Activated naive CD8-positive, alpha-beta T cell treated with anti-CD3 and anti-CD28 coated beads, Interleukin-2, amount 10 ng/mL, durations not matched to agents 7 days and 5 days (primary cell): ENCODE measurements at places on chromosomes 11 and 22. TPM values are rescaled to one million over a fixed set of nuclear protein-coding genes. Genes with fewer than 3 reads are reported as not detected.
A peak's percentile ranks its signal among the peaks of the same experiment; 100 is the strongest.

- no peaks in the 10 kb centered on the region for H3K4me1 ChIP-seq
- no peak overlapping the region for H3K27ac ChIP-seq
- no peak for DNase-seq
- H3K4me3 ChIP-seq: no peak overlapping the region
- H3K36me3 ChIP-seq: no peaks in the 10 kb centered on the region
Observed at GRCh38 chr11:122179961-122180834, 64.2 kb upstream of the BLID start.

DNA sequence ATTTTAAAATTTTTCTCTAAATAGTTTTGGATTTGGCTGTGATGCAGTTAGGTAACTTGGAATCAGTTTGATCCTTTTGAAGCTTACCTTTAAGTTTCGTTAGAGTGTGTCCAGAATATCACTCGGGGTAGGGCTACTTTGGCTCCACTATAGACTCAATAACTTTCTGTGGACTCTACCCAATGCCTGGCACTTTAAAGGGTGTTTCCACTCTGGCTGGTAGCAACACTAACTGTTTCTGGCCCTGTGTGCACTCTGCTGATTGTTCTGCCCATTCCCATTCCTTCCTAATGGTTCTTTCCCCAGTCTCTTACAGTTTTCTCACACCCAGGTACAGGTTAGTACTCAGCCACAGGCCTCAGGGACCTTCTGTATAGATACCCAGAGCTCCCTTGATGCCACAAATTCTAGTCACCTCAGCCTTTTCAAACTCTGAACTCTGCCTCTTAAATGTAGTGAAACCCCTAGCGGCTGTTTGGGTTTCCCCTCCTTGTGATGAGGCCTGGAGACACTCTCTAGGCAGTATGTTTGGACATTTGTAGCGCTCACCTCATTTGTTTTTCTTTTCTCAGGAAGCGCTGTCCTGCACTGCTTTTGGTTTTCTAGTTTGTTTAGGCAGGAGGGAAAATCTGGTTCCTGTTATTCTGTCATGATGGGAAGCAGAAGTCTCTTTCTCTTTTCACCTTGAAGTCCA is 16.8 kb downstream of the CUL5 start:
- peaks cover 3% of the 10 kb centered on the region for H3K4me1 ChIP-seq
- no peak overlapping the region for H3K27ac ChIP-seq
- H3K4me3 ChIP-seq: no peak overlapping the region
- peaks cover 20% of the 10 kb centered on the region for H3K36me3 ChIP-seq
- DNase-seq: no peak

- H3K27me3 ChIP-seq: peaks cover 4% of the 10 kb centered on the region
- no peak overlapping the region for H3K27ac ChIP-seq
- H3K36me3 ChIP-seq: no peaks in the 10 kb centered on the region
Observed at GRCh38 chr11:57444362-57445121, 15.8 kb upstream of the RTN4RL2 start.

DNA sequence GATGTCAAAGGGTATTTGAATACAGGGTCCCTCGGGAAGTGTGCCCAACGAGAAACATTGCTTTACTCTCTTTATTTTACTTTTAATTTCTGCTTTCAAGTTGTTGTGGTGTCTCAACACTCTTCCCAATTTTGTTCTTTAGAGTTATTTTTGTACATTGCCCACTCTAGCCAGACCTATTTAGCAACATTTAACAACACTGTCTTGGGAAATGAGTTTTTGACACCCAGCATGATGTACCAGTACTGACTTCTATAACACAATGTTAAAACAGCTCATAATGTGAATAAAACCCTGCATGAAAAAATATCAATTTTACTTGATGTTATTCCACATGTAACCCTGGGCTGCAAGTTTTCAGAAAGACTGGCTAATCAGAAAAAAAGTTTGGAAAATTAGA is 350.2 kb upstream of the PITPNB start:
- H3K27ac ChIP-seq: no peak overlapping the region
- no peaks in the 10 kb centered on the region for H3K36me3 ChIP-seq
- H3K4me1 ChIP-seq: no peaks in the 10 kb centered on the region
- H3K27me3 ChIP-seq: no peaks in the 10 kb centered on the region
- DNase-seq: no peak
- no peak overlapping the region for H3K4me3 ChIP-seq

GRCh38 chr11:42779555-42779954 is 532.2 kb upstream of the API5 start:
- H3K27me3 ChIP-seq: no peaks in the 10 kb centered on the region
- H3K36me3 ChIP-seq: no peaks in the 10 kb centered on the region
- no peak overlapping the region for H3K27ac ChIP-seq
- no peaks in the 10 kb centered on the region for H3K4me1 ChIP-seq
- DNase-seq: no peak

- no peaks in the 10 kb centered on the region for H3K27me3 ChIP-seq
- peaks cover 3% of the 10 kb centered on the region for H3K4me1 ChIP-seq
- H3K27ac ChIP-seq: no peak overlapping the region
- no peak overlapping the region for H3K4me3 ChIP-seq
- DNase-seq: no peak
- no peaks in the 10 kb centered on the region for H3K36me3 ChIP-seq
Observed at GRCh38 chr22:46636221-46637002, 16.2 kb downstream of the GRAMD4 start.

DNA sequence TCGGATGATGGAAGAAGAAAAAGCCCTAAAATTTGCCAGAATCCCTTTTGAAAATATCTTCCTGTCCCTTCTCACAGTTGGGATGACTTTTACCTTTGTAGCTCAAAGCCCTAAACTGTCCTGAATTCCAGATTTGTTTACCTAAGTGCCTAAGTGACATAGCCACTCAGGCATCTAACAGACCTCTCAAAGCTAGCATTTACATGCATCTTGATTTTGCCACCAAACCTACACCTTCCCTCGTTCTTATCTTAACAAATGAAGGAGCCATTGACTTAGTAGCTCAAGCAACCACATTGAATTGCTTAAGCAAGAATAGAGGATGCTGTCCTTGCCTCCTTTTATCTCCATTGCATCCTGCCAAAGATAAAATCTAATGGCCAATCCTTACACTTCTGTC is 198.4 kb upstream of the NTM start:
- no peaks in the 10 kb centered on the region for H3K27me3 ChIP-seq
- H3K27ac ChIP-seq: no peak overlapping the region
- H3K4me3 ChIP-seq: no peak overlapping the region

GRCh38 chr11:70925238-70925637 is 327.1 kb downstream of the SHANK2 start:
- H3K27me3 ChIP-seq: no peaks in the 10 kb centered on the region
- no peaks in the 10 kb centered on the region for H3K36me3 ChIP-seq
- H3K4me3 ChIP-seq: no peak overlapping the region

DNA sequence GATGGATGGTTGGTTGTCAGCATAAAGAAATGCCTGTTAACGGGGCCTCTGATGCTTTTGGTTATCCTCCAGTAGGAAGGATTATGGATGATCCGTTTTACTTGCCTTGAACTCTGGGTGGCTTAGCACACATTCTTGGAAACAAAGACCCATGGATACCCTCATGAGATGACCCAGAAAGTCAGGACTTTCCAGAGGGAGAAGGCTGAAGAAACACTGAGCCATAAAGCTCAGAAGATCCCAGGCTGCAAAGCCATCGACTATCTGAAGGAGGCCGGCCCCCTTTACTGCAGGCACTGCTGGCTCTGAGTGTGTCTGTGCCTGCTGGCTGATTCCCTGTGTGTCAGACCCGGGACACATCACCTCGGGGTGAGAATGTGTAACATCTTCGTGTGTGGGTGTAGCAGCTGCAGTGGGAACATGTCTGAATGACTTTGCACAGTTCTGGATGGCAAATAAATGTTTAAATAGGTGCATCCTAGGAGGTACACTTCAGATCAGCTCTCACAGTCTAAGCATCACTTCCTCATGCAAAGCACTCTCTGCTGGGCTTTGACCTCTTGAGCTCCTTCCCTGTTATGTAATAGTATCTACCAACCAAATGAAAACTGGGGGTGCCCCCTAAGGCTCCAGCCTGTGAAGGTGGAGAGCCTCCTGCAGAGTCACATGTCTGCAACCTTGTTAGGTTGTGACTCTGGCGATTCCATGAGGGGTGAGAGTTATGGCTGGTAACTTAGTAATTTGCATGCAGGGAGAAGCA is 1084.9 kb downstream of the TBC1D22A start:
- H3K36me3 ChIP-seq: no peaks in the 10 kb centered on the region
- no peak overlapping the region for H3K4me3 ChIP-seq
- DNase-seq: no peak
- H3K27ac ChIP-seq: no peak overlapping the region
- H3K4me1 ChIP-seq: no peaks in the 10 kb centered on the region

DNA sequence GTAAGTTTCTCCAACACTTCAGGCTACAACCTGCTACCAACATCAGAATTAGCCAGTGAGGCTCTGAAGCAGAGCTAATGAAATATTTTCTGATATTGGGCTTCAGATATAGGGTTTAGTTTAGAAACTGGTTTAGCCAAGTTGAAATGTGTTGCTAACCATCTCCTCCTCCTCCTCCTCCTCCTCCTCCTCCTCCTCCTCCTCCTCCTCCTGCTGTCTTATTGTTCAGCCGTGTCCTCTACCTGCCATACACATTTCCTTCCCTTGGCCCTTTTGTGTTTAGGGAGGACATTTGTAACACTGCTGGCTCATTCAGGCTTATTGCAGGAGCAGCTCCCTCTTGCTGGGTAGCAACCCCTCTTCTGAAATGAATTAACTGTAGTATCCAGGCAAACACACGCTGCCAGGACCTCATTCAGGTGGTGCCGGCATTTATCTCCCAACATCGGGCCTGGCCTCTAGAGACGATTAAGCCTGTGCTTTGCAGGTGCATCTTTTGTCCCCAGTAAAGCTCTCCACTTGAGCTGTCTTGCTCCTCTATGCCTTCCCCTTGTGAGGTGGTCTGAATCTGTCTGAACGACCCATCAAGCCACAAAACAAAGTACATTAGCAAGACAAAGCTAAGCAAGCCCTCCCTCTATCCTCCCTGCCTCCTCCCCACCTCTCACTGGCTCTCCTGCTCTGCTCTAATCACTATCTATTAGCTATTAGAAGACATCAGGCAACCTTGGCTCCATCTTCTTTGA is 82.9 kb downstream of the KCNJ1 start:
- peak overlapping the region; percentile 47 for H3K27ac ChIP-seq
- H3K27me3 ChIP-seq: no peaks in the 10 kb centered on the region
- no peak overlapping the region for H3K4me3 ChIP-seq
- DNase-seq: no peak
- H3K36me3 ChIP-seq: peaks cover 51% of the 10 kb centered on the region

- no peak for DNase-seq
- H3K4me1 ChIP-seq: no peaks in the 10 kb centered on the region
- no peaks in the 10 kb centered on the region for H3K36me3 ChIP-seq
Observed at GRCh38 chr11:100397401-100397800, 289.7 kb upstream of the ARHGAP42 start.

DNA sequence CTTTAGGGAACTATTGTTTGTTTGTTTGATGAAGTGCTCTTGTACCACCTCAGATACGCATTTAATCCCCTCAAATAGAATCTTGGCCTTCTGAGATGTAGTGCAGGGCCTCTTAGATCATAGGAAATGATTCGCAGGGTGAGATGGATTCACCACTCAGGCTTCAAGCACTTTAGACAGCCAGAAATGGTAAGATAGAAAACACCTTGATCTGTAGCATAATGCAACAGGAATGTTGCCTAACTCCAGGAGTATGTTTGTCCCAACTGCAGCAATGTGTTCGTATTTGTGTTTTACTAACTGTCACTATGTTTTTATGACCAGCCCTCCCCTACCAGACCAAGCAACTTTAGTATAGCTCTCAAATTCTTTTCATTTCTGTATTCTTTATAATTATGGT is 761.2 kb downstream of the NELL1 start:
- no peak for DNase-seq
- H3K27ac ChIP-seq: no peak overlapping the region
- no peak overlapping the region for H3K4me3 ChIP-seq
- H3K27me3 ChIP-seq: no peaks in the 10 kb centered on the region

DNA sequence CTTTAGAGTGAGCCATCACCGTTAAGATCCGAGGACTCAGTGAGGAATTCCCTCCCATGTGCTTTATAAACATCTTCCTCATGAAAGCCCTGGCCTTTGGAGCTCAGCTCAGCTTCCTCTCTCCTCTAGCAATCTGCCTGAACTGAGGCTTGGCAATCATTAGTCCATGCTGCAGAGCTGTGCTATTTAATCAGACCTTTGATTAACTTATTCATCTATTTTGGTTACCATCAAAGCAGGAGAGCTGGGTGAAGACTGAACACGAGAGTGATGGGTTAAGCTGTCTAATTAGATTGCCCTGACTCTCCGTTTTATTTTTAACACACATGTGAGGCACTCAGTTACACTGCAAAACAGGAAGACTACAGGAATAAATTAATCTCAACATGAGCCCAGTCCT is 351.3 kb downstream of the LARGE1 start:
- H3K27me3 ChIP-seq: peaks cover 4% of the 10 kb centered on the region
- H3K27ac ChIP-seq: no peak overlapping the region
- no peak overlapping the region for H3K4me3 ChIP-seq
- H3K36me3 ChIP-seq: no peaks in the 10 kb centered on the region
- no peak for DNase-seq

- H3K36me3 ChIP-seq: no peaks in the 10 kb centered on the region
- DNase-seq: no peak
- no peak overlapping the region for H3K27ac ChIP-seq
- peaks cover 14% of the 10 kb centered on the region for H3K27me3 ChIP-seq
Observed at GRCh38 chr11:74265256-74265655, 46.2 kb downstream of the P4HA3 start.

GRCh38 chr11:108818971-108819370 is 154.1 kb downstream of the DDX10 start:
- H3K27ac ChIP-seq: no peak overlapping the region
- H3K4me1 ChIP-seq: peaks cover 1% of the 10 kb centered on the region
- no peak for DNase-seq
- H3K4me3 ChIP-seq: no peak overlapping the region

DNA sequence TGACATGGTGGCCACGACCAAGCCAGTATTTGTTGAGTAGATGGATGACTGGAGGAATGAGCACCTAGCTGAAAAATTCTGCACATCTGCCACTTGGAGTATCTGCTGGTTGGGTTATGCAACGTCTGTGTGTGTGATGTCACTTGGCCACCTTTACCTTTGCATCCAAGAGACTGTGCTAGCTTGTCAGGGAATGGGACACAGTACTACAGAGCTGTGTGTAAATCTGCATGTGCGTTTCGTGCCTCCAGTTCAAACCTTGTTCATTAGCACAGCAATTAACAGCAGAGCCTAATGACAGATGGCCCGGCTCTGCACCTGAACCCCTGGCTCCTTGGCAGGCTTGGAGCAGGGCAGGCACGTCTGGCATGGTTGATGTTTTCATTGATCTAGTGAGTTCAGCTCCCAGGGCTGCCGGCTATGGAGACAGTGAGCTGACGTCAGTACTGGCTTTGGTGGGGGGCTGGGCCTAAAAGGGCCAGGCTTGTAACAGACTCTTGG is 188.4 kb upstream of the NAV2 start:
- H3K4me3 ChIP-seq: no peak overlapping the region
- H3K36me3 ChIP-seq: no peaks in the 10 kb centered on the region
- no peak overlapping the region for H3K27ac ChIP-seq
- no peaks in the 10 kb centered on the region for H3K4me1 ChIP-seq
- H3K27me3 ChIP-seq: peaks cover 2% of the 10 kb centered on the region
- no peak for DNase-seq

- H3K4me3 ChIP-seq: peak overlapping the region; percentile 83
- H3K4me1 ChIP-seq: peaks cover 20% of the 10 kb centered on the region
- DNase-seq: peak; percentile 80
Observed at GRCh38 chr22:49838771-49839717, 11.4 kb upstream of the BRD1 start.

The ZNRF3 gene
- 1.1 TPM for total RNA-seq

The ARFIP2 gene
- total RNA-seq: 44.3 TPM

The TRIM49 gene
- total RNA-seq: not detected

The KCNQ1OT1 gene
- 0.28 TPM for total RNA-seq

The RHOD gene
- 0.39 TPM for total RNA-seq

The PRG3 gene
- total RNA-seq: not detected

The SCGB2A2 gene
- not detected for total RNA-seq

The APLP2 gene
- total RNA-seq: 26.1 TPM

The ATG2A gene
- total RNA-seq: 39.7 TPM

The HMBS gene
- total RNA-seq: 18.8 TPM
